Body of pancreas (tissue), 4 donors: ENCODE measurements at places on chromosomes 5 and 9.
A peak's percentile ranks its signal among the peaks of the same experiment; 100 is the strongest.

GRCh38 chr9:124011460-124012301 lies at the start of gene LHX2:
Gene LHX2, plus strand, starts transcription at chr9:124011768. Its CDS starts 581 bp downstream, at chr9:124012349.
- DNase-seq, result peak; percentile 28

DNA sequence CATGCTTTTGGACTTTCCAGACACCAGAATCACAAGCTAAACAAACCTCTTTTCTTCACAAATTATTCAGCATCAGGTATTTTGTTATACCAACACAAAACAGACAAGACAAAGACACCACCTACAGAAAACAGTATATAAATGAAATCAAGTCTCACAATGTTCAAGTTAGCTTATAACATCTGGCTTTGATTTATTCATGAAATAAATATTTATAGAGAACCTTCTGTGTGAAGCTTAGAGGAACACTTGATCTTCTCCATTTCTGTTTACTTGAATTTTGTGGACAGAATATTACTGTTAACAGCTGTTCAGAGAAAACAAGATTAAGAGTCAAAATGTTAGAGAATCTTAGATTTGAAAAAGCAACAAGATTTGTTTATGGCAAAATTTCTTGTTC lies 137.4 kb upstream of the PRR16 start:
- no peak for DNase-seq

GRCh38 chr5:180173875-180174586 lies 35.0 kb downstream of the RASGEF1C start:
- no peak for DNase-seq

GRCh38 chr5:76451031-76451701 lies 48.1 kb downstream of the IQGAP2 start:
- DNase-seq, result no peak

- DNase-seq, result no peak
These were observed 5.2 kb downstream of the IL13 start for GRCh38 chr5:132662925-132663770.

DNA sequence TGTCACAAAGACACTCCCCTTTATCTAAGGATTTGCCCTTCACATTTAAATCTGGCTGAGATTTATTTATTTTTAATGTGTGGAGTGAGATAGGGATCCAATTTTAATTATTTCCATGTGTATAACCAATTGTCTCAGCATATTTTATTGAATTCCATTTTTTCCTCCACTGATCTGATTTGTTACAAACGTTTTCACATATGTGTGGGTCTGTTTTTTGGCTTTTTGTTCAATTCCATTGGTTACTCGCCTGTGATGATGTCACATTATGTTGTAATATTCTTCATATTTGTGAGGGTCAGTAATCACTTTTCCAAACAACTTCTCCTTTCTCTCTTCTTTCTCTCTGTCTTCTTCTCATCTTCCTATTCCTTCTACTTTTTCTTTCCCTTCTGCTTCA lies 278.3 kb upstream of the RFX3 start:
- DNase-seq, result no peak

DNA sequence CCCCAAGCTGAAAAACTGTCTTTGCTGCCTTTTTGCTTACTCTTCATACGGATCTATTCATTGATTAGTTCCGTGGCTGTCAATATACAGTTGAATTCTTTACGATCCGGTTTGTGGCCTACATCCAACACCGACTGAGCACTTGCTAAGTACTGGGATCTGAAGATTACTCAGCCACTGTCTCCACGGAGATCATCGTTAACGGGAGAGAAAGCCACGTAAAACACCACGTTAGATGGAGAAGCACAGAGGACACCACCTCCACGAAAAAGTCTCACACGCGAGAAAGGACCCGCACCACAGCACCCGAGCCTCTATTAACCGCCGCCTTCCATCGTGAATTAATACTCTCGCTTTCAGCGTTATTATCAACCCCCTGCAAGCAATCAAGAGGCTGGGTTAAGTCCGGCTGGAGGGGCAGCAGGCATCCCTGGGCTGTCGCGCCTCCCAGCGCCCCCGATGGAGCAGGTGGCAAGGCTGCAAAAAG lies 650 bp downstream of the ELP1 start:
- no peak for DNase-seq

GRCh38 chr5:146606893-146607292 lies 90.9 kb upstream of the GPR151 start:
- no peak for DNase-seq

DNA sequence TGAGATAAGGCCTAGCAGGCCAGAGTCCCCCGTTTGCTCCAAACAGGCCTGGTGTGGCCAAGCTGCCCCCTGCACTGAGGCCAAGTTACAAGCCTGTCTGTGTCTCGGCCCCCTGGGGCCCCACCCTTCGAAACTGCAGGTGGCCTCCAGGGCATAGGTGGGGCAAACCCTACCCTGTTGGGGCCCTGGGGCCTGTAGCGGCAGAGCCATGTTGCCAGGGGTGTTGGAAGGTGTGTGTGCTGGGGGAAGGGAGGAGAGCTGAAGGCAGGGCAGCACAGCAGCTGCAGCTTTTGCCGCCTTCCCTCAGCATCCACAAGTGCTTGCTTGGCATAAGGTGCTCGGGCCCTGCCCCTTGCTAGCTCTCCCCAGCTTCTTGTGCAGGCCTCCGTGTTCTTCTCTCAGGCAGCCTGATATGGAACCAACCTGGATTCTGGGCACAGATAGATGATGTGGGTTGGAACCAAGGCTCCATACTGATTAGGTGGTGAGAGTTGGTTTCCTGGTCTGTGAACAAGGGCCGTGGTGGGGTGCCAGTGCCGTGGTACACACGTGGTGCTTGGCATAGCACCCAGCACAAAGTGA lies 12.7 kb downstream of the IRF1 start:
- no peak for DNase-seq

- DNase-seq, result no peak
These were observed 129.5 kb downstream of the RGS3 start for GRCh38 chr9:113592876-113593575.

- DNase-seq, result no peak
These were observed 469.4 kb downstream of the CCDC171 start for GRCh38 chr9:16022228-16022627.

- peak; percentile 89 for DNase-seq
These were observed 99.3 kb upstream of the LRRTM2 start for GRCh38 chr5:138974227-138975063.

- DNase-seq, result peak; percentile 90
These were observed 1.1 kb downstream of the LURAP1L start for GRCh38 chr9:12775679-12776512.

DNA sequence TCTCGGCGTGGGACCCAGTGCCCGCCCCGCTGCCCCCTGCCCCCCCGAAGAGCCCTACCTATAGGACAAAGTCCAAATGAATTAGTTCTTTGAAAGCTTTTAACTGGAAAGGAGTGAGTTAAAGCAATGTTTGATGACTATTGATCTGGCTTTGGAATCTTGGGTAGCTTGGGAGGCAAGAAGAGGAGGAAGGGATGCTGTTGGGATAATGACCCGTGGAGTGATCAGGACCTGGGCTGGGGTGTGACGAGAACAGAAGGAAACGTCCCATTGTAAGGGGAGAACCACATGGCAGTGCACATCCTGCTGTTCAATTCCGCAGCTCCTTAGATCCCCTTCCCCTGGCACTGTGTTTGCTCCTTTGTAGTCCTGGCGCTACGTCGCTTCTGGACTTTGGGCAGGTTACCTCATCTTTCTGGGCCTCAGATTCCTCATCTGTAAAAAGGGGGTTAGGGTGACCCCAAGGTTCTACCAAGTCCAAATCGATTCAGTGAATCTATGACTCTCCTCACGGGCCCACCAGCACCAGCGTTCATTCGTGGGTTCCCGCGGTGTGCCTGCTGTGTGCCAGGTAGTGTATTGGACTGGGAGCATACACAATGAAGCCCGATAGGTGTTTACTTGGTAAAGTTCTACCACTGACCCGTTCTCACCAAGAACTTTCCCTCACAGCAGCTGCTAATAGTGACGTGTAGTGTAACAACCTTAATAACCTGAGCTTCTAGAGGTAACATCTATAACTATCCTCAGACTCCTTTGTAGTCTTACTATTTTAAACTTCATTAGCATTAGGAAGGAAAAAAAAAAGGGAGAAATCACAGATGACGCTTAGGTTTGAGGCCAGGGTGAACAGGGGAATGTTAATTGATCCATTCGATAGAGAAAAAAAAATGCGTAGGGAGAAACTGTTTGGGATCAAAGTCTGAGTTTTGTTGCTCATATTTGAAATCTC lies 1.1 kb upstream of the NADK2 start:
- DNase-seq, result peak; percentile 54

DNA sequence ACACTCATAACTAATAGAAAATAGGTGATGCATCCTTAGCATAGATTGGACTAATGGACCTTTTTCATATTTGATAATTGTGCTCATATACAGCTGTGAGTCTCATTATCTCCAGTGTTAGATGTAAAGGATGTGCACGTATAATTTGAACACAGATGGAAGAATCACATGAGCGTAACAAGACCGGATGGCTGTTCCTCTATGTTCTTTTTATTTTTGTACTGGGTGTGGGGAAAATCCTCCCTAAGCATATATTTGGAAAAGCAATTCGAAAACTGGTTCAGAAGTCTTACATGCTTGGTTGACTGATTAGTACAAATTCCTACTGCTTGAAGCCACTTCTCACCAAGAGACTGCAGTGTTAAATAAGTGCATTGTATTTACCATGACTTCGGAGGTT lies 230.2 kb downstream of the AOPEP start:
- no peak for DNase-seq

- DNase-seq, result no peak
These were observed 6.7 kb upstream of the SKP1 start for GRCh38 chr5:134183481-134183880.

GRCh38 chr5:111461255-111461671 lies 51.1 kb downstream of the STARD4 start:
- no peak for DNase-seq

DNA sequence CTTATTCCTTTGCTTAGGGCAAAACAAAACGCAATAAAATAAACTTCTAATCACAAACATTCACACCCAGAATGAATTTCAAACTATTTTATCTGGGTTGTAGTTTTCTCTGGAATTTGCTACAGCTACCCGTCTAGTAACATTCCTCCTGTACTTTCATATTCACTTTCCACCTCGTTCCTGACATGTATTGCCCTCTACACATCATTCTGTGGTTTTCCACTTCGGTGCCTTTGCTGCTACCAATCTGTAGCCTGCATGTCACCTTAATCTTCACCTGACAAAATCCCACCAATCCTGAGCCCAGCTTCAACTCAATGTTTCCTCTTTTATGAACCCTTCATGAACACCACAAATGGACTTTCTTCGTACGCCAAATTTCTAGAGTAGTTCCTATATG lies 694.1 kb upstream of the C9orf72 start:
- DNase-seq, result no peak

- no peak for DNase-seq
These were observed 43.6 kb downstream of the NACC2 start for GRCh38 chr9:136051453-136051836.

DNA sequence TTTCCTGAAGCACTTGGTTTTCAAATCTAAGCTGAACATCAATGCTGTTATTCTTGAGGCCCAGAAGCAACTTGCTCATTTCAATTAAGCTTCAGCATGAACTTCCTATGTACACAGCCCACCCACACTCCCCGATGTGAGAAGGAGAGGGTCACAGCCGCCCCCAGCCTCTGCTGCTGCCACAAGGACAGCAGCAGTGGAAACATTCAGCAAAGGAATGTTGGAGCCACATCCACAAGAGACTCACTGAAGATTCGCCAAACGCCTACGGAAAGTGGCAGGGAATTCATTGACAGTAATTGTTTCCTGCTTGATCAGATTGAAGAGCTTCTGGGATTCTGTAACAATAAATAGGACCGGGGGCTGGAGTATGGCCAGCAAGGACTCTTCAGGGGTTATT lies 2.9 kb downstream of the TGFBI start:
- DNase-seq, result no peak

- peak; percentile 97 for DNase-seq
These were observed at the start of gene FOCAD for GRCh38 chr9:20684035-20684874. Gene FOCAD, plus strand, starts transcription at chr9:20684259. Its CDS starts 31,095 bp downstream, at chr9:20715354.

- DNase-seq, result no peak
These were observed 34.9 kb upstream of the B4GALT1 start for GRCh38 chr9:33202018-33202417.

DNA sequence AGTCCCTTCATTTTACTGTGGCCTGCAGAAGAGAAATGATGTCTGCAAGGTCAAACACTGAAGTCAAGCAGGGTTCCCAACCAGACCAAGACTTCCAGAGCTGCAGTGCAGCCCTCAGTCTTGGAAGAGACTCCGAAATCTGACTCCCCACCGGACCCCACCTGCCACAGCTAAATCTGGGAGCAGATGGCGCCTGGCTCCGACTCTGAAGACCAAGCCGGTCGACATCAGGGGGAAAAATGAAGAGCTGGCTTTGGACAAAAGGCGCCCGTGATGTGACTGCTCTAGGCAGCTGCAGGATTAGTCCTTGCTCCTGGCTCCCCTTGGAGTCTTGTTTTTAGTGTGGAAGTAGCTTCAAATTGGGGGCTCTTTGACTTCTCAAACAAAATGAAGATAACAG lies 72.4 kb upstream of the ZNF622 start:
- DNase-seq, result no peak

GRCh38 chr5:116360008-116360853 lies 214.4 kb downstream of the SEMA6A start:
- peak; percentile 41 for DNase-seq

DNA sequence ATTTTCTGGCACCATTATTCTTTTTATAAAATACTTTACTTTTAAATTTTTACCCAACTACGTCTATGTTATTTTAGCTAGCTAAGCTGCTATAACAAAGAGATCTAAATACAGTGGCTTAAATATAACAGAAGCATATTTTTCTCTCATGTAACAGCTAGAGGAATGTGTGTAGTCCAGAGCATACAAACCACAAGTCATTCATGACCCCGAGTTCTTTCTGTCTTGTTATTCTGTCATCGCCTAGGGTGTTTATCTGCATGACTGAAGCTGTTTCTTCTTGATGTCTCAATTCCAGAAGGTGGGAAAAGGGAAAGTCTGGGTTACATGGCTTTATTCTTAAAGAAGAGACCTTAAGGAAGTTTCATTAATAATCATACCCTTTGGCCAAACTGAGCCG lies 136.9 kb upstream of the RFX3 start:
- no peak for DNase-seq

DNA sequence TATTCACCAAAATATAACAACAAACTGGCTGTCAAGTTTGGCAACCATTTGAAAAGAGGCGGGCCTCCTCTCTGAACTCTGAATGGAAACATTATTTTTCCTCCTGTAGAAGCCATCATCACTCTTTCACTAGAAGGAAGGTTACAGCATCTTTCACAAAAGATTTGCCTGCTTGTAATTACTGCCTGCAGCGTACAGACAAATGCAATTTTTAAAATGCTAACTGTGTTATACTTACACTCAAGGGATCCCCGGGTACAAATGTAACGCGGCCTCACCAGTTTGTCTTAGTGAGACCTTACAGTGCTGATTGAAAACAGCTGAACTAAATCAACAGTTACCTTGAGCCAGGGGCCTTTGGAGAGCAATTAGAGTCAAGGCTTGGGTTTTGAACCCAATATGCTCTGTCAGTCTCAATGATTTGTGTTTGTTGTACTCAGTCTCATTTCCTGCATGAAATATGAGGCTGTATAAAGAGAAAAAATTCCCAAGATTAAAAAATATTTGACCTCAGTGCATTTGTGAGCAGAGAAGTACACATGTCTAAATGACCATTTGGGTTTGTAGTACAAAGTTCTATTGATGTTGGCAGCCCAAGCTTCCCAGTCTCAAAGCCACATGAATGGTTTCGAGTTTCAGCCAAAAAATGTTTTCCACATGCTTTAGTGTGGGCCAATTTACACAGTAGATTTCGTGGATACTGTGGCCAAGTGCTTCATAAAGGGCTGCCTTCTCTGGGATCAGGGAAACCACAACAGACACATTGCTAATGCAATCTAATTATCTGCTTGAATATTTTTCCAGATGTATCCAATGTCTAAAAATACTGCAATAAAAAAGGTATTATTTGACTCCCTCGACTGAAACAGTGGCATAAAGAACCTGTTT lies 500.0 kb downstream of the SPATA31D1 start:
- DNase-seq, result peak; percentile 44
